ENCODE measurements at places on chromosomes 11 and 22.
A peak's percentile ranks its signal among the peaks of the same experiment; 100 is the strongest.

DNA sequence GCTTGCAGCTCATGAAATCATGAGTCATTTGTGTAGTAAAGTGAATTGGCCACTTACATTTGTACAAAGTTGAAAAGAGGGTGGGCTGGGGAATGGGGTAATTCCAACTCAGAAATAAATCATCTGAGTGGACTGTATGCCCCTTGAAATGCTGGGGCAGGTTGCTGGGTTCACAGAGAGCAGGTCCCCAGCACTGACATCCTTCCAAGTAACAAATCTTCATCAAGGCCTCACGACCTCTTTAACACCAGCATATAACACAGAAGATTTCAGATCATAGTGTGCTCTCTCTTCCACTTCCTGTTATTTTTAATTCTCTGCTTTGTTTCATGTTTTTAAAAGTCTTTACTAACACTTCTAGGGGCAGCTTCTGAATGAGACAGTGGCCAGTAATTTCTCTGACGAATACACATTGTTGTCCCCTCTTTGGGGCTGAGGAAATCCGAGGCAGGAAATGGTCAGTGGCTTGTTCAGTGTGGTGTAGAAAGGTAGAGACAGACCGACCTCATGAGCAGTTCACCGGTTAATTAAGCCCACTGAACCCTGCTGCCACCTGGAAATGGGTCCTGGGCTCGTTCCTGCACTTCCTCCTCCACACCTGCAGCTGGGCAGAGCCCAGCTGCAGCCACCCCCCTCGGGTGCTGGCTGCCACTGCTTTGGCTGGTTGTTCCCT is 127.7 kb downstream of the MAML2 start:
- DNase-seq = peak; percentile 41

DNA sequence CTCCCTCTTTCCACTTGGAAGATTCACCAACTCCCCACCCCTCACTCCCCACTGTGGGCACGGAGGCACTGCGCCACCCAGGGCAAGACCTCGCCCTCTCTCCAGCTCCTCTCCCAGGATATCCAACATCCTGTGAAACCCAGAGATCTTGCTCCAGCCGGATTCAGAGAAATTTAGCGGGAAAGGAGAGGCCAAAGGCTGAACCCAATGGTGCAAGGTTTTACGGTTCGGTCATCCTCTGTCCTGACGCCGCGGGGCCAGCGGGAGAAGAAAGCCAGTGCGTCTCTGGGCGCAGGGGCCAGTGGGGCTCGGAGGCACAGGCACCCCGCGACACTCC is 397 bp upstream of the CD44 start:
- no peak for DNase-seq

GRCh38 chr11:68322052-68322430 is 9.7 kb downstream of the LRP5 start:
- no peak for DNase-seq

GRCh38 chr22:31866918-31867317 is 77.4 kb upstream of the YWHAH start:
- no peak for DNase-seq

DNA sequence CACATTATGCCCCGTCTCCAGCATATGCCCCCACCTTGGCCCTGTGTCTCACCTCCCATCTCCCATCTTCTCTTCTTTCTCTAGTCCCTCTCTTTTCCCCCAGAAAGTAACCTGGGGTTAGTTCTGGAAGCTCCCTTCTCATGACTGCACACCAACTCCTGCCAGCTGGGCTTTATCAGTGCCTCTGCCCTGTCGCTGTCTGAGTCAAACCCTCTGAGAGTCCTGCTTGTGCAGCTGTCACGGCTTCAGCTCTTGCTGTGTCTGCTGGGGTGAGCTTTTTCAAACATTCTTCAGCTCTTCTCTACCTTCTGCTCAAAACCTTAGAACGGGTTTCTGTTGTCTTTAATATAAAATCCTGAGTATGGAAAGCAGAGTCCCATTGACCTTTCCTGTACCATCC is 304.5 kb upstream of the B3GAT1 start:
- no peak for DNase-seq

DNA sequence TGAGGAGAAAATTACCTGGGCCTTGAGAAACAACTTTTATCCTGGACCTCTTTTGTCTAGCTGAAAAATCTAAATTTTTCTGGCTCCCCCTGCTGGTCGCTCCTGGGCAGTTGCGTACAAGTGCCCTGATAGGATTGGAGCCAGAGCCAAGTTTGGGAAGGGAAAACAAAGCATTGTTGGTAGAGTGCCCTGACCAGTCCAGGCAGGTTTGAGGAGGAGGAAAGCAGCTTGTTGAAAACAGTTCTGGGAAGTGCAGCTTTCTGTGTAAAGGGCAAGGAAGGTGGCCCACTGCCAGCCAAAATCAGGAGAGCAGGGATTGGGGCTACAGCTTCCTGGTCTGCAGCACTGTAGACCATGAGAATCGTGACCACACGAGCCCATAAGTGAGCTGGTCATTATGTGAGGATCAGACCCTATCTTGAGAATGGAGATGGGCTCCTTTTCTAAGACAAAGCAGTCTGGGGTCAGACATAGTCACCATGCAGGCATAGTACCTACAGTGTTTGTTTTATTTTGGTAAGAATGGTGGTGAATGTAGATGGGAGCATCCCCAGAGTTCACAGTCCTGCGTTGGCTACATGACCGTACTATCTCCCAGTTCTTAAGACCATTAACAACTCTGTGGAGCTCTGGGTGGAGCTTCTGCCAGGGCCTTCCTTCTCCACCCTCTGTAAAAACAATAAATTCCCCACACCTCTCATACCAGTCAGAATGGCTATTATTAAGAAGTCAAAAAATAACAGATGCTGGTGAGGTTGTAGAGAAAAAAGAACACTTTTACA is 21.3 kb upstream of the PIK3IP1 start:
- DNase-seq = peak; percentile 61

GRCh38 chr11:130581646-130582045 is 133.2 kb downstream of the ADAMTS15 start:
- DNase-seq = peak; percentile 32

DNA sequence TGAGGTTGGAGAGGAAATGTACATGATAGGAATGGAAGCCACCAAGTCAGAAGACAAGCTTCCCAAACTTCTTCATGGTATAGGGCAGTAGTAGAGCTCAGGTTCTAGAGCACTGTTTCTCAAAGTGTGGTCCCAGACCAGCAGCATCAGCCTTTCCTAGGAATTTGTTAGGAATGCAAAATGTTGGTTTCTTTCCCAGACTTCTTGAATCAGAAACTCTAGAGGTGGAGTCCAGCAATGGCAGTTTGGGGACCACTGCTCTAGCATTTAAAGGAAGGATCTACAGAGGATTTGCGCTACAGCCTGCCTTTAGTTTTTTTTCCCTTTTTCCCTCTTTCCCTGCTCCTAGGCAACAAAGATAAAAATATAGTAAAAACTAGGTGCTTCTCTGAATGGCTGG is 17.0 kb upstream of the MMP12 start:
- peak; percentile 55 for DNase-seq

DNA sequence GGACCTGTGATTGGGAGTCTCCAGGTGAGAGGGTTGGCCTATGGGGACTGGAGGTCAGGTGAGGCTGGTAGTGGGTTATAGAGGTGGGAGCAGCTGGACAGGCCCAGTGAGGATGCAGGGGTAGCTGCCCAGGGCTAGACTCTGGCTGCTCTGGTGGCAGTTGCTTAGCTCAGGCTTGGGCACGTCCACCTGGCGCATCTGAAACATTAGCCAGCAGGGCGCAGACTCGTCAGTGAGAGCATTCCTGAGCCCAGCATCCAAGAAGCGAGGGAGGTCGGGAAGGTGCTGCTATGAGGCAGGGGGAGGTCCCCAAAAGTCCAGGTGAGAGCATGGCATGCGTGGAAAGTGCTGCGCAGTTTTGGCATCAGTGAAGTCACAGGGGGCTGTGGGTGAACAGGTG is 3.5 kb upstream of the GGT1 start:
- no peak for DNase-seq
